ENCODE measurements at places on chromosomes 5 and 9.

GRCh38 chr9:136875155-136875554 lies 9.0 kb upstream of the EDF1 start:
- no peak for DNase-seq

DNA sequence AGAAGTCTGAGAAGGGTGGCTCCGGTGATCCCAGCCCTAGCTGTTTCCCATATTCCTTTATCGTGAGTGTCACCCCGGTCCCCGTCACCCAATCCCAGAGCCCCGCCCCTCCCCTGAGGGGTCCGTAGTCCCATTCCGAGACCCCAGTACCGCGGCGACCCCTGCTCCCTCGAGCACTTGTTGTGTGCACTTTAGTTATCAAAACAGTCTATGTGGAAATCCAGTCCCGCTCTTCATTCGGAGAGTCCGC lies 223 bp downstream of the LRSAM1 start:
- no peak for DNase-seq

- no peak for DNase-seq
These were observed 39.4 kb upstream of the MAP1B start for GRCh38 chr5:72067682-72068470.

DNA sequence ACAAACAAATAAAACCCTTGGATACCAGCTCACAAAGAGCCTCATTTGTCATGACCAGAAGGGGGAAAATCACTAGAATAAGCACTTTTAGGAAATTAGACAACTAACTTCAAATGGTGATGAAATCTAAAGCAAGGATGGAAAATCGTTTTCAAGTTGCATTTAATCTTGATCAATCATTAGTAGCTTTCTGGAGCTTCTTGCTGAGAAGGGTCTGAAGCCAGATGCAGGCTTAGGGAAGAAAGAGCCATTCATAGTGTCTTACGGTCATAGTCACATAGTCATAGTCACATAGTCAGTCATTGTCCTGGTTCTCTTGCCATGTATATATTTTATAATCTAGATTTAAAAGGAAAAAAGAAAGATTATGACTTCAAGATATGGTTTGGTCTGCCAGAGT lies 610.5 kb downstream of the ACTL7B start:
- DNase-seq, result no peak

- DNase-seq, result no peak
These were observed 9.8 kb downstream of the GCNT4 start for GRCh38 chr5:75042522-75042921.

DNA sequence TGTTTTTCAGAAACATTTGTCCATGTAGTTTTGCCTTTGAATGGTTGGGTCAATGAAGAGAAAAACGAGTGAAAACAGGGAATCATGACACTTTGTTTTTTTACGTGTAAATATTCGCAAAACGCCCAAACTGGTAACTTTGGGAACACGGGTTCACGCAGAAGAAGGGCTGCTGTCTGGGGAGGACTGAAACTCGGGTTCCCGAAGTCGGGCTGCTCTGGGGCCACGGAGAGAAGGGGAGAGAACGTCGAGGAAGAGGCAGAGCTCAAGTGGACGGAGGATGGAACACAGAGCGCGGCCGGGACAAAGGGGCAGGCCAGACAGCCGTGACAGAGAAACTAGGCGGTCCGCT lies 478 bp upstream of the SETD9 start:
- no peak for DNase-seq

- DNase-seq, result peak; percentile 55
These were observed 20.8 kb downstream of the GBGT1 start for GRCh38 chr9:133142684-133143622.

DNA sequence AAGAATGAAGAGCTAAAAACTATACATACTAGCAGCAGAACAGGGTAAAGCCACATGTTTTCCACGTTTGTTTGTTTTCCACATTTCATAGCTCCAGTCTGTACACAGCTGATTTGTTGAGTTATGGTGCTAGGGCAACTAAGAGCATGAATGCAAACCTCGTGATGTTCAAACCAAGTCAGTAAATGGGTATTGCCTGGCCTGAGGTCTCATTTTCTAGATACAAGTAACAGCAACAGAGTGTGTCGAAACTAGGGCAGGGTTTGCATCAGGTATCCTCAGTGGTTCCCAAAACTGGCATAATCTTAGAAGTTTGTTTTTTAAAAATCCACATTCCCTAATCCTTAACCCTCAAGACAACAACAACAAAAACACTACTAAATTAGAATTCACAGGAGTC lies 89.3 kb downstream of the CEMIP2 start:
- no peak for DNase-seq

GRCh38 chr5:86814315-86814714 lies 196.6 kb downstream of the COX7C start:
- no peak for DNase-seq

- DNase-seq, result no peak
These were observed 717.9 kb downstream of the PRELID2 start for GRCh38 chr5:145117285-145117684.

- no peak for DNase-seq
These were observed 44.1 kb downstream of the C9orf50 start for GRCh38 chr9:129576546-129577543.

GRCh38 chr9:77142366-77142765 lies 35.0 kb upstream of the VPS13A start:
- no peak for DNase-seq

DNA sequence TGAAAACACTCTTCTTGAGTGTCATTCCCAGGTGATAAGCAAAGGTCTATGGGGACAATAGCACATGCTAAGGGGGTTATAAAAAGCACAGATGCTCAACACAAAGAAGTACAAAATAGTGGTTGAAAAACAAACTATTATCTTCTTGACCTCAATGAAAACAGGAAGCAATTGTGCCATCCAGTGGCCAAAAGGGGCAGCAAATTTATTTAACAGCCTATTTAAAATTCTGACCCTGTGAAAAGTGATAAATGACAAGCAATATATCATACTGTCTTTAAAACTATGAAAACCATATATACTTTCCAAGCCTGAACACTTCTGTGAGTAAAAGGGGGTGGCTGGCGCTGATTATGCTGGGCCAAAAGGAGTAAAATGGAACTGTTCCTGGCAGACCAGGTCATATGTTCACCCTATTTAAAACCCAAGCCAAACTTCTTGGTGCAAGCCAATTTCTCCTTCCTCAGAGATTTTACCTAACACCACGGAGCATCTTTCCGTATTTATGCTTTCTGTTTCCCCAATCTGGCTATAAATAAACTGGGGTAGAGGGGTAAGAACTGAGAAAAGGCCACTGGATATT lies 29.7 kb downstream of the TEX10 start:
- DNase-seq, result peak; percentile 13

- DNase-seq, result no peak
These were observed 883.5 kb upstream of the EDIL3 start for GRCh38 chr5:85268194-85268593.

DNA sequence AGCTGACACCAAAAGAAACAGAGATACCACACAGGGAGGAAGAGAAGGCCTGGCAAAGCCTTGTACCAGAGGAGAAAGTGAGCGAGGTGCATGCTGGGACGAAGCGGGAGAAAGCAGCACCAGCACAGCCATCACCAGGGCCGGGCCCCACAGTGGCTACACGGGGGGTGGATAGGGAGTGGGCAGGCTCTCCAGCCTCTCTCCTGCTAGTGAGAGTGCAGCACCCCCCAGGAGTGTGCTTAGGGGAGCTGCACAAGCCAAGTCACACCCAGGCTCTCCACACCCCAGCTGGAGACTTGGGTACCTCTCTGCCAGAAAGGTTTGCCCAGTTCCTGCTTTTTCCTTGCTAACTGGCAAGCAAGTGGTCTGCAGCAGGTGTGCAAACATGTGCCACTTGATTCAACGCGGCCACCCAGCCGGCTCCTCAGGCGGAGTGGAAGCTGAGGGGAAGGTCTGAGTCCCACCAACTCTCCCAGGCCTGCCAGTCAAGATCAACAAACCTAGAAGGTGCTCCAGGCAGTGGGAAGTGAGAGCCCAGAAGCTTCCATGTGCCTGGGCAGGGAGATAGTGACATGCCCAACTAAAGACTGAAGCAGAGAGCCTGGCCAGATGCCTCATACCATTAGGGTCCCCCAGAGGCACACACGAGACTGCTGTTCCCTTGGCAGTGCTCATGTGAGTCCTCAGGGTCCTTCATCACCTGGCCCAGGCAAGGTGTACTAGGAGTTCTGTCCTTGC lies 39.9 kb downstream of the BICD2 start:
- DNase-seq, result no peak

GRCh38 chr9:96661711-96662110 lies 6.6 kb upstream of the PRXL2C start:
- DNase-seq, result no peak

GRCh38 chr5:40521925-40522324 lies 157.8 kb upstream of the PTGER4 start:
- DNase-seq, result no peak

Data from CD4-positive, alpha-beta T cell treated with Interleukin-1 beta for 1 hour (primary cell).